Activated CD4-positive, alpha-beta T cell treated with anti-CD3 and anti-CD28 coated beads, Interleukin-10, Interleukin-2, amounts not matched to agents 100 ng/mL and 50 ng/mL, durations not matched to agents 16 hours and 8 hours (primary cell): ENCODE measurements at places on chromosomes 16 and 17.

DNA sequence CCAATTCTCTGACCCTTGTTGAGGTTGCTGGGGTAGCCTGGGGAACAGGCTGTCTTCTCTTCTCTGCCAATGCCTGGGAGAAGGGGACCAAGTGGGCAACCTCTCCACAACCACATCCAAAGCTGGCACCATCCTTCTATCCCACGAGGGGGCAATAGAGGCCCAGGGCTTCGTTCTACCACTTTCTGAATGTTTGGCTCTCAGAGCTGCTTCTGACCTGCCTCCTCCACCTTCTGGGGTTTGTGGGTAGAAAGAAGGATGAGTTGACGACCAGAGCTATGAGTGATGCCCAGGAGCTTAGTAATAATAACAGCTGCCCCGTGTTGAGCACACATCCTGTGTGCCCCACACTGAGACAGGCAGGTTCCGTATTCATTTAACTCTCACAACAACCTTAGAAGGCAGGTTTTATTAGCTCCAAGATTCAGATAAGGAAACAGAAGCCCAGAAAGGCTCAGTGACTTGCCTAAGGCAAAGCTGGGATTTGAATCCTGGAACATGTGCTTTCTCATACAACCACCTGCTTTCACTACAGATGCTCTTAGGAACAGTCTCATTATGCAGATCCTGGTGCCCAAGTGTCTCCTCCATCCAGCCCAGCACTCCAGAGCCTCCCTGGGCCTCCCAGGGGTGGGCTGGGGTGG lies 11.1 kb downstream of the TSPOAP1 start:
- DNase-seq = peak; percentile 92

DNA sequence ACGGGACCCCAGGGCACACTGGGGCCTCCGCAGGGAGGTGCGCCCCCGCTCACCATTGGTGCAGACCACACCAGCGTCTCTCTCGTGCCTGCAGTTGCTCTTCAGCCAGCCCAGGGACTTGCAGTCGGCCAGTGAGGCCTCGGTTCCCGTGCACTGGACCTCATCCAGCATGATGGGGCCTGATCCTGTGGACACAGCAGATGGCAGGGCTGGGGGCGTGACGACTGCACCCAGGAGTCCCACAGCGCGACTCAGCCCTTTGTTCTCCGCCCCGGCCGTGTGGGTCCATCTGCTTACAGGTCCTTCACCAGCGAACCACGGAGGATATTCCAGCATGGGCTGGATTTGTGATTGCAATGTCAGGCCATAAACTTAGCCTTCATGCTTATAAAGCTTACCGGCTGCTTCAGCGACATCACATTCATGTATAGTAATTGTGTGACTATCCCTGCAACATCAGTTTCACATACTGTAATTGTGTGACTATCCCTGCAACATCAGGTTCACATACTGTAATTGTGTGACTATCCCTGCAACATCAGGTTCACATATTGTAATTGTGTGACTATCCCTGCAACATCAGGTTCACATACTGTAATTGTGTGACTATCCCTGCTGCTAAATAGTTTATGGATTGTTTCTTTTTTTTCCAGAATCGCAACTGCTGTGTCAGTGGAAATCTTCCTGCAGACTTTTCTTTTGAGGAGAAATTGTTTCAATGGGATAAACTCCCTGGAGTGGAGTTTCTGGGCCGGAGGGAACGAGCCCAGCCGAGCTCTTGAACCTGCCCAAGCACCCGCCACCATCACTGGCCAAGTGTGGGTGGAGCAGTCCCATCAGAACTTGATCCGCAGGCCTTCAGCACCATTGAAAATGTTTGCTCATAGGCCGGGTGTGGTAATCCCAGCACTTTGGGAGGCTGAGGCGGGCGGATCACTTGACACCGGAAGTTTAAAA lies 4.8 kb downstream of the LGALS3BP start:
- DNase-seq = peak; percentile 51

GRCh38 chr16:20798364-20798763 lies 7.9 kb downstream of the ERI2 start:
- no peak for DNase-seq

DNA sequence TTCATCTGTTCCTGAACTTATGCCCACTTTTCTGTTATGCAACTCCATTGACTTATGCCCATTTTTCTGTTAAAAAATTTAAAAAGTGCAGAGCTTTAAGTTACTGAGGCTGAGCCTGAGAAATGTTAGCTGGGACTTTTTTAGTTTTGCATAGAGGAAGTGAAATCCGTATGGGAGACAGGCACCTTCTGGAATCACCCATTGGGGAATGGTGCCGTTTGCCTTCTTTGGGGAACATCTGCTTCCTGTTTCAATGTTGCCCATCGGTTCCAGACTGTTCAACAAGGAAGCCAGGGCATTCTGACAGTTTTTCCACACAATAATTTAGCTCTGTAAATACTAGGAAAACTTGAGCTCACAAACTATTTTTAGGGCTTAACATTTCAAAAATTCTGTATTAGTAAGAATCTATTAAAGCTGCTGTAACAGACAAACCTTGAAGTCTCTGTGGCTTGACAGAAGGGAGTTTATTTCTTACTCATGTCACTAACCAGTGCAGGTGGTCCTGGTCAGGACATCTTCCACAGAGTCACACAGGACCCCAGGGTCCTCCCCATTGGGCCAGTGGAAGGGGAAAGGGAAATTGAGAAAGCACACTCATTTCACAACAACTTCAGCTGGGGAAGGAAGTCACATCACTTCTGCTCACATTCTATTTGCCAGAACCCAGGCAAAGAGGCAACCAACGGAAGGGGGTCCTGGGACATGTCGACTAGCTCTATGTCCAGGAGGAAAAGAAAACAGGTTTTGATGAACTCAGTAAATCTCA lies 17.2 kb downstream of the PRKCB start:
- DNase-seq = peak; percentile 50

GRCh38 chr16:23145608-23146007 lies 3.6 kb downstream of the USP31 start:
- no peak for DNase-seq

GRCh38 chr17:44236444-44236991 lies 17.0 kb upstream of the UBTF start:
- no peak for DNase-seq

- no peak for DNase-seq
Observed at GRCh38 chr16:89452241-89452640, 38.1 kb downstream of the ANKRD11 start.

GRCh38 chr16:15907863-15908478 lies 19.6 kb upstream of the CEP20 start:
- DNase-seq = peak; percentile 39

- no peak for DNase-seq
Observed at GRCh38 chr17:6526362-6527152, 29.8 kb downstream of the PITPNM3 start.

- DNase-seq = no peak
Observed at GRCh38 chr17:47685556-47686275, 8.2 kb upstream of the TBKBP1 start.

GRCh38 chr16:66614161-66614802 lies 9.8 kb downstream of the CMTM3 start:
- DNase-seq = no peak

- no peak for DNase-seq
Observed at GRCh38 chr17:59490216-59490615, 75.2 kb upstream of the DHX40 start.

DNA sequence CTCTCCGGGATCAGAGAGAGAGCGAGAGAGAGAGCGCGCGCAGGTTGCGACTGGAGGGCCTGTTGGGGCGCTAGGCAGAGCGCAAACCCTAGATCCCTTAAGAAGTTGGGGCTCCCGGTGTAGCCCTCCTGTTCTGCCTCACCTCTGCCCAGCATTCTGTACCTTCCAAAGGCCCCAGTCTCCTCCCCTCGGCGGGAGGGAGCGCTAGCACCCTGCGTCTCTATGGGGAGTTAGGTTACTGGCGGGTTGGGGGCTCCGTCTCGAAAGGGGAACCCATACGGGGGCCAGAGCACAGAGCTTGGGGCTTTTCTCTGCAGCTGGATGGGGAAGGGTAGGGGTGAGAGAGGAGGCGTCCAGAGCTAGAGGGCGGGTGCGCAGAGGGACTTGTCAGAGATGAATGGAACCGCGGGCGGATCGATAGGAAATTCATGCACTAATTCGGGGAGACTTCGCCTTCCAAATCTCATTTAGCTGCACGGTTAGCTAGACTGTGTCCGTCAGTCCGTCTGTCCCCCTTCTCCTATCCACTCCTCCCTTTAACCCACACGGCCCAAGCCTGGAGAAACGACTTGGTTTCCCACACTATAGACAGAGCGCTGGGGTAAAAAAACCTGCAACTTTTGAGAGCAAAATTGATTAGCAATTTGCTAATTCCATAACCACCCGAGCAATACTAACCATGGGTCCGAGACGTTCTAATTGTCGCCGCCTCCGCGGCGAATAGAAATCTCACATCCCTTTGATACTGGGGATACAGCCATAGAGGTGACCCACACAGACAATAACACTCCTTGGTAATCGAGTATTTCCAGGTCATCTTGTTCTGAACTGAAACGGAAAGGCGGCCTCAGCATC lies 693 bp upstream of the HOXB4 start:
- DNase-seq = no peak

DNA sequence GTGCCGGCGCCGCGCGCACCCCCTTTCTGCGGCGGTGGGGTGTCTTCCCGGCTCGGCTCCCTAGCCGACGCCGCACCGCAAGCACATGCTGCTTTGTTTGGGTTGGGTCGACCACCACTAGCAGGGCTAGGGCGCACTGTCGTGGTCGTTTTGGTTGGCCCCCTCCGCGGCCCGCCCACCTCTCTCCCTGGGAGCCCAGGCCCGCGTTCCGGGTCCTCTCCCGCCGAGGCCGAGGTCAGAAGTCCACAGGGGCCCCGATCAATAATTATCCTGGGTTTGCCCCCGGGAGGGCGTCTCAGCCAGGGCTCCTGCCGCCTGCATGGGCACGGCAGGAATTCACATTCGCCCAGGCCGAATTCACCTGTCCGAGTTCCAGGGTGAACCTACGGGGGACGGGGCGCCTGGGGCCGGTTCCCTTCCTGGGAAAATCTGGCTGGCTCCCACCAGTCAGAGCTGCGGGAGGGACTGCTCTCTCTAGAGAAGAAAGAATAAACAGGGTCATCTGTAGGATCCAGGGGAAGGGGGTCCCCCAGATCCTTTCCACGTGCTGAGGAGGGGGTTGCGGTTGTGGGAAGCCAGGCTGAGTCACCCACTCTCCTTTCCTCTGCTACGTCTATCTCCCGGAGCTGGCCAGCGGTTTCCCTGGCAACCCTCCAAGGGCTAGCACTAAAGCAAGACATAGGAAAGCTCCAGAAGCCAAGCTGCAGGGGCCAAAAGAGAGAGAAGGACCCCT lies 584 bp upstream of the STAT5B start:
- DNase-seq = no peak

GRCh38 chr17:17778308-17779014 lies 58.3 kb downstream of the SREBF1 start:
- DNase-seq = no peak

GRCh38 chr17:13750816-13751793 lies 149.4 kb upstream of the HS3ST3A1 start:
- DNase-seq = no peak

DNA sequence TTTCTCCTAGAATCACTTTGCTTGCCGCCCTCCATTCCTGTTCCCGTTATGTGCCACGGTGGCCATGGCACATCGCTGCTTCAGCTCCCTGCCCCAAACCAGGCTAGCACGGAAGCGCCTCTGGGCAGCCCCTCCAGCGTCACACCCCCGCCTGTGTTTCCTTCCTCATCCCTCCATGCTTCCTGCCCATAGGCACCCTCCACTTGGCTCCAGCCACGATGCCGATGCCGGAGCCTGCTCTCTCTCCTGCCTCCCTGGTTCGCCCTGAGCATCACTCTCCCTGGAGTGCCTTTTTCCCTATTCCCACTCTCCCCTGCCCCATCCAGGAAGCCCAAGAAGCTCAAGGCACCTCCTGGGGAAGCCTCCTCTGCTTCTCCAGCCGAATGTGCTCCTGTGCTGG lies 3.2 kb upstream of the ARHGAP23 start:
- DNase-seq = no peak

- no peak for DNase-seq
Observed at GRCh38 chr17:41474863-41475262, 6.1 kb downstream of the KRT35 start.

- DNase-seq = no peak
Observed at GRCh38 chr17:12118617-12119016, 97.9 kb downstream of the MAP2K4 start.

DNA sequence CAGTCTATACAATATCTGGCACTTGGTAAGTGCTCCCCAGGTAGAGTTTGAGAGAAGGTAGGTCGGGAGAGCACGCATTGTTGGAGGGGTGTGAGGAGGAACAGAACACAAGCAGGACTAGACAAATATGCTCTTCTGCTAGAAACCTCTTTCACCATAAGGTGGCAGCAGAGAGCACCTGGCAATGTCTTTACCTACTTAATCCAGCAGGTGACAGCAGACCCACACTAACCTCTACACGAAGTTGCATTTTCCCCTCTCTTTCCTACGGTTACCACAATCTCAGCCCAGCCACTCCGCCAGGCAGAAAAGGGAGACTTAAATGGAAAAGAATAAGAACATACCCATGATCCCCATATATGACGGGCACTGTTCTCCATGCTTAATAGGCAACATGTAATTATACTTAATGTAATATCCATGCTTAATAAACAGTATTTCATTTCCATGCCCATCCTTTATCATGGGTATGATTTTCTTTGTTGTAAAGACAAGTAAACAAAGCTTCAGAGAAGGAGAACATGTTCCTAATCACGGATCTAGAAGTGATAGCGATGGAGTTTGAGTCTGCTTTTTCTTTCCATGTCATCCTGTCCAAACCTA lies 55.1 kb upstream of the CCL2 start:
- DNase-seq = peak; percentile 86

- no peak for DNase-seq
Observed at GRCh38 chr16:87044032-87044382, 273.2 kb downstream of the C16orf95 start.

DNA sequence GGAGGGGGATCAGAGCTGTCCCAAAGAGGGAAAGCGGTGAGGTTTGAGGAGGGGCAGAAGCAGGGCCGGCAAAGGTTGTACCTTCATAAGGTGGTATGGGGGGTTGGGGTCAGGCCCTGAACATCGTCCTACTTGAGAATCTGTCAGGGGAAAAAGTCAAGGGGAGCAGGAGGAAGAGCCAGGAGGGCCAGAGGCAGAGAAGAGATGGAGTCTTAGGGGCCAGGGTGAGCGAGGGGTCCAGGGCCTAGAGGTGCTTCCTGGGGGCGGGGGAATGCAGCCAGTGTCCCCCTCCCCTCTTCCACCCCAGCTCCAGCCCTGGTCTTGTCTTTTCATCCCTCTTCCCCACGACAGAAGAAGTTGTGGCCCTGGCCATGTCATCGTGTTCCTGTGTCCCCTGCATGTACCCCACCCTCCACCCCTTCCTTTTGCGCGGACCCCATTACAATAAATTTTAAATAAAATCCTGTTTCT lies 1.3 kb upstream of the PRRT2 start:
- no peak for DNase-seq

DNA sequence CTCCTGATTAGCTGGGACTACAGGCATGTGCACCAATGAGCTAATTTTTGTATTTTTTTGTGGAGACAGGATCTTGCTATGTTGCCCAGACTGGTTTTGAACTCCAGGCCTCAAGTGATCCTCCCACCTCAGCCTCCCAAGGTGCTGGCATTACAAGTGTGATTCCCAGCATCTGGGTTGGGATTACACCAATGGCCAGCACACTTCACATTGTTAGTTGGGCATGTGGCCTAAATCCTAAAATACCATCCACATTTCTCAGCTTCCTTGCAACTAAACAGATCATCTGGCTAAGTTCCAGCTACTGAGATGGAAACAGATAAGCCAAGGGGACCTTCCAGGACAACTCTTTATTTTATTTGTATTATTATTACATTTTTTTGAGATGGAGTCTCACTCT lies 9.9 kb downstream of the RABEP2 start:
- DNase-seq = no peak

- peak; percentile 56 for DNase-seq
Observed at GRCh38 chr17:63961355-63962212, 11.1 kb downstream of the SCN4A start.
